ENCODE measurements at places on chromosomes 4 and X.

GRCh38 chr4:38223782-38224236 is 263.6 kb downstream of the PTTG2 start:
- DNase-seq: no peak

DNA sequence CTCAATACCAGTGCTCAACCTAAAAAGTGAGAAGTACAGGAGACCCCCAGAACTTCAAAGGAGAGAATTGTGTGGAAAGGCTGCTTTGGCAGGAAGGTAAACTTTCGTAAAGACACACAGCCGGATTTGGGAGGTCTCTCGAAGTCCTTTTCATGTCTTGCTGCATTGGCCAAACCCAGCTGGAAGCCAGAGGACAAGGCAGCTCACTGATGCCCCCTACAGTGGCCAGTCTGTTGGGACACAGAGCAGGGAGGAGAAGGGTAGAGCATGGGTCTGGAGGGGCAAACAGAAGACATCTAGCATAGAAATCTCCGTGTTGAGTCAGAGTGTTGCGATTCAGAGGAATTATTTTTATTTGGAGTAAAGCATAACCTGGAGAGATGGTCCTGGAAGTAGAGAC is 198.9 kb downstream of the ANK2 start:
- no peak for DNase-seq

GRCh38 chr4:22348410-22348809 is 167.5 kb downstream of the ADGRA3 start:
- DNase-seq: no peak

GRCh38 chr4:13918110-13918509 is 290.6 kb upstream of the BOD1L1 start:
- DNase-seq: no peak

DNA sequence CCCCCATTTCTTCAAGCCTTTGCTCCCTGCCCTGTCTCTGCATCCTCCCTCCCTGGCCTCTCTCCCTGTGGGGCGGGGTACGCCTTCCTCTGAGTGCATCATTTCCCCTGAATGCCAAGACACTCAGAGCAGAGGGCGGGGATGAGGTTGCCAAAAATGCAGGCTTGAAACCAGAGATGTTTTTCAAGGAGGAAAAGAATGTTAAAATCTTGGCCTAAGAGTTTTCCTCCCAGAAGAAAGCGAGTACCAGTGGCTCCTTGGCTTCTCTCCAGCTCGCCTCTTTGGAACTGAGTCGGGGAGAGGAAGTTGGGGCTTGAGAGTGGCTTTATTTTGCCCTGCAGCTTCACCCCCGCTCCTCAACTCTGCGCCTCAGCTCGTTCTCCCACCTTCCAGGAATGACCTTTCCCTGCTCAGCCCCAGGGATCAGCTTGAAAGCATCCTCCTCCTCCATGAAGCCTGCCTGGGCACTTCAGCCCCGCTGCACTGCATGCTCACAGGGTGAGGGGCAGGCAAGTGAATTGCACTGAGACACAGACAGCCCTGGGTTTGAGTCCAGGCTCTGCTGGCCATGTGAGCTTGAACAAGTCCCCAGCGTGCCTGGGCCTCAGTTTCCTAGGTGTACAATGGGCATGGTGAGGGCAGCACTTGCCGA is 57.5 kb upstream of the SORCS2 start:
- no peak for DNase-seq
